ENCODE measurements at places on chromosomes 3 and 15.
A peak's percentile ranks its signal among the peaks of the same experiment; 100 is the strongest.

- DNase-seq, result peak; percentile 72
These were observed 27.1 kb downstream of the CPN2 start for GRCh38 chr3:194323785-194324735.

GRCh38 chr3:172129850-172130716, 90.7 kb downstream of the FNDC3B start:
- peak; percentile 97 for DNase-seq

GRCh38 chr3:133964547-133964946, 65.2 kb downstream of the SLCO2A1 start:
- DNase-seq, result no peak

GRCh38 chr3:85041562-85042055, 82.8 kb downstream of the CADM2 start:
- DNase-seq, result no peak

DNA sequence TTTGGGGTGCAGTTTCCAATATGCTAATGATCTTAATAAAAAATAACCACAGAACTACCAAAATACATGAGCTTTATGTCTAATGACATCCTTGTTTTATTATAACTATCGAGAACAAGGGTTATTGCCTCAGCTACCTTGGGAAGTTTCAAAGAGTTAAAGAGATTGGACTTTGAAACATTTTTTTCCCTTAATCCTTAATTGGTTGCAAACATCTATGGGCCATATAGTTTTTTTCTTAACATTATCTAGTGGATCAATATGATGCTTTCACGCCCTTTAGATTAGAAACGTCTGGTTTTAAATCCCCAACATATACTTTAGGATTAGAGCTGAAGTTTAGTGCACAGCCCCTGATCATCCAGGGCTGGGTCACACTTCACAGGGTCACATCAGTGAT, 219.2 kb upstream of the SGO1 start:
- DNase-seq, result no peak

DNA sequence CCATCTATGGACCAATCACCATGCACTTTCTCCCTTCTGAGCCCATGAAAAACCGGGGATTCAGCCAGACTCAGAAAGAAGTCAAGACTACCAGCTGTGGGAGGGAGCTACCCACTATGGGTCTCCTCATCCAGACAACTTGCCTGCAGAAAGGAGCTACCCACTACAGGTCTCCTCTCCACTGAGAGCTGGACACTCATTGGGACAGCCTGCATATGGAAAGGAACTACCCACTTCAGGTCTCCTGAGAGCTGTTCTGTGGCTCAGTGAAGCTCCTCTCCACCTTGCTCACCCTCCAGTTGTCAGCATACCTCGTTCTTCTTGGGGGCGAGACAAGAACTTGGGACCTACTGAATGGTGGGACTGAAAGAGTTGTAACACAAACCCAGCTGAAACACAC, 22.3 kb upstream of the ZBED2 start:
- DNase-seq, result no peak

DNA sequence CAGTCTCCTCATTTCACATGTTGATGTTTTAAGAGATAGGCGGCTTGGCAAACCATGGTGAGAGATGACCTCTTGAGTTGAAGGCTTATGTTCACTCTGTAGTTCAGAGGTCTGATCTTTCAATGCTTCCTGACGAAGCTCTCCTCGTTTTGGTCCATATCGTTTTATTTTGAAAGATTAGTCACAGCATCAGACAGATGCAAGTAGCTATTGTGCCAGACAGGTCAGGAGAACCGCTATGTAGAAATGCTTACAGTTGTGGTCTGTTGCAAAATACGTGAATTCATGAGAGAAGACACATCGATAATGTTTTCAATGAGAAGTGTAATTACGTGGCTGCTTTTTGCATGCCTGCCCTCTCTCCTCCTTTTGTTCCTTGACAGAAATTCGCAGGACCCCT, 47.5 kb downstream of the CHL1 start:
- DNase-seq, result no peak

DNA sequence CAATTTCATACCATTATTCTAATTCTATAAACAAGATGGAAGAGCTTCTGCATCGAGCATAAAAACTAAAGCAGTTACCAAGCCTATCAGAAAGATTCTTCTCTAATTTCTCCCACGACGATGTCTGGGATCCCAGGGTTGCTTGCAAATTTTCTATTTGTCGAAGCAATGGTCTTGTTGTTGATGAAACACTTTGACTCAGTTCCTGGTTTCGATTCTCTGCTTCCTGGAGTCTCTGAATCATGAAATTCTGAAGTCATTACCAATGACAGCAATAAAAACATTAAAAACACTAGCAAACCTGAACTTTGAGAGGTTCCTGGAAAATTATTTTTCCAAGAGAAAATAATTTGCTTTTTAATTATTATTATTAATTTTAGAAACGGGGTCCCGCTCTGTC, 18.7 kb downstream of the TMF1 start:
- DNase-seq, result peak; percentile 86

DNA sequence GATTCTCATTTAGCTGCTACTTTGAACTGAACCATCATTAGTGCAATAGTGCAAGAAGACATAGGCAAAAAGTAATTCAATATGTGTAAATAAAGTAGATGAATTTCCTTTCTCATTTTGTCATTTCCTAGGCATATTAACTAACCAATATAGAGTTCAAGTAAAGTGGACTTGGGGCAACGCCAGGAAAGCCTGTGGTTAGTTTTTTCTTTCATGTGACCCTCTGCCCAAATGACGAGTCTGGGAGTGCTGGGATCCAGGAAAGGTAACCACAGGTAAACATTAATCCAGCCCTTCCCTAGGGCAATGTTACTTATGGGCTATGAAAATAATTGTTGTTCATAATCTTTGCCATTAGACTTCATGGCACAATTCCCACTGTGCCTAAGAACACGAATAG, 181.0 kb downstream of the VPS13C start:
- DNase-seq, result no peak

DNA sequence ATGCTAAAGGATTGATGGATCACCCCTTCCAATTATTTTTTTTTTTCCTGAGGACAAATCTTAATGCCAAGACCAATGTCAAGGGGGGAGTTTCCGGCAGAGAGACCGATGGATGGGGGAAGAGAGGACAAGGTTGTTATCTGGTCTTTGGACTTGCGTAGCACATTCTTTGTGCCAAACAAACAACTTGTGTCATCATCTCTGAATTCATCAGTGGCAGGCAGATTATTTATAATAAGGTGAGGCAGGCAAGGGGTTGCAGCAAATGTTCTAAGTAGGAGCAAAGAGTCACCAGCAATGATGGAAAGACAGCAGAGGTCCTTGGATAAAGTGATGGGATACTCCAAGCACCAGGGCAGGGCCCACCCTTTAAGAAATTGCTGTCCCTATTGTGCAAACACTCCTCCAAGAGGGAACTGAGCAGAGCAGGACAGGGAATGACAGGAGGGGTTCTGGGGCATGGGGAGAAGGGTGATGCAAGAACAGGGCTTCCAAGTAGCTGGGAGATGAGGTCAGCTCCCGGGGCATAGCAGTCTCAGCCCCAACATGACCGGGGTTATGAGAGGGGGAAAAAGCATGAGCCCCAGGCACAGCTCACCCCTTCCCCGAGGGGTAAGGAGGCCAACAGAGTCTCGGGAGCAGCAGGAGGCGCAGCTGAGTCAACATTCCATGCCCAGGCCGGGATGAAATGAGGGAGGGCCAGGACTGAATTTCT, 57.4 kb downstream of the ANXA2 start:
- DNase-seq, result no peak

DNA sequence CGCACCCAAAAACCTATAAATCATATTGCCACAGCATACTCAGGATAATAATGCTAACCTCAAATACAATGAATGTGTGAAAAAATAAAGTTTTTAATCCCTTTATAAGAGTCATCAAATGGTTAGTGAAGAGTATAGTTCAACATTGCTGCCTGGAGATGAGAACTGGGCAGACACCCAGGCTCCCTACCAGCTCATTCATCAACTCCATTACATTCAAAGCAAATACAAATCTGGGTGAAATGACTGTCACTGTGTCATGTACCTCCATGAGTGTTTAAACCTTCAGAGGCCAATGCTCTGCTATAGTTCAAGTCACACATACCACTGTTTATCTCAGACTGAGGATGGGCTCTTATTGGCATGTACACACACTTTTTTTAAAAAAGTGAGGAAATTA, 167.2 kb upstream of the KCNMB2 start:
- no peak for DNase-seq

DNA sequence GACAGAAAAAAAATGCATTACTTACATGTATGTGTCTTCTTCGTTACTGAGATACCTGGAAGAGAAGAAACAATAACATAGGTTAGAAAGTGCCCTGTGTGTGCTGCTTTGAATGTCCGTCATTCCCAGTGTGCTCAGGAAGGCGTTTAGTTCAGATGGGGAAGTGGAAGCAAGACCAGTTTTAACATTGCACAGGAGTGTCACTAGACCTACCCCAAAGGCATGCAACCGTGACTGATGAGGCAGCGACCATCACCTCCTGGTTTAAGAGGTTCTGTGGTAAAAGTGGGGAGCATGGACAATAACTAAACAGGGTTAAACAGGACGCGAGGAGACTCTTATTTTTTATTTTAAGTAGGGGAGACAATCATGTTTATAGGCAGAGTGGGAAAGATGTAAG, 199.7 kb upstream of the ICE2 start:
- DNase-seq, result no peak

DNA sequence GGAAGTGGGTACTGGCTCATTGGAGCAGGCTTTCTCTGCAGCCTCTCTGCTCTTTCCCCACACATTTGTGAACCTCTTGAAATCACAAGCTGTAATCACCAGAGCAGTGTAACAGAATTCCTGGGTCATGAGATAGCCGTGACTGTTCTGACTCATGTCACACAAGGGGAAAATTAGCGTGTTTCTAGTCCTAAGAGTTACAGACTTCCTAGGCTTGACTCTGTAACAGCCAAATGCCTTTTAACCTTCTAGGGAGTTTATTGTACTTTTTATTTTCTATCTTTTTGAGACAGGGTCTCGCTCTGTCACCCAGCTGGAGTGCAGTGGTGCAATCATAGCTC, 54.7 kb upstream of the TRAK1 start:
- peak; percentile 92 for DNase-seq

DNA sequence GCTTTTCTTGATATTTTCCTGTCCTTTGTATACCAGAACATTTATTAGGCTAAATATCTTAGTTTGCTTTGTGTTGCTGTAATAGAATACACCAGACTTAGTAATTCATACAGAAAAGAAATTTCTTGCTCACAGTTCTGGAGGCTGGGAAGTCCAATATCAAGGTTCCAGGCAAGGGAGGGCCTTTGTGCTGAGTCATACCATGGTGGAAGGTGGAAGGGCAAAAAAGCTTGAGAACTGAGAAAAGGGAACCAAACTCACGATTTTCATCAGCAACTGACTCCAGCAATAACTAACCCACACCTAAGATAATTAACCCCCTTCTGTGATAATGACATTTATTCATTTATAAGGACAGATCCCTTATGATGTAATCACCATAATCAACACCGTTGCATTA, 496.9 kb upstream of the SUCLG2 start:
- DNase-seq, result no peak

DNA sequence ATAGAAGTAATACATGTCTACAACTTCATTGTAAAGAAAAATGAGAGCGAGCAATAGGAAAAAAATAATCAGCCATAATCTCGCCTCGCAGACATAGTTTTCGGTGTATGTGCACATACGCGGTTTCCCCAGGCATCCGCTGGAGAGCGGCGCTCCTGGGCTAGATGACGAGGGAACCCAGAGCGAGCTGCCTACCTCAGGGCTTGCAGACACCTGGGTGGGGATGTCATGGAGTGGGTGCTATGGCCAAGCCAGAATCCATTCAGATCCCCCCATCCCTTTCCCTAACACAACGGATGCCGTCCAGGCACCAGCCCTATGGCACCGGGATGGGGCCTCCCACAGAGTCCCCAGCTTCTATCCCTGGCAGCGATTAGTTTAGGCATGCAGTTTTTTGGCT, 4.5 kb upstream of the CFAP100 start:
- no peak for DNase-seq

DNA sequence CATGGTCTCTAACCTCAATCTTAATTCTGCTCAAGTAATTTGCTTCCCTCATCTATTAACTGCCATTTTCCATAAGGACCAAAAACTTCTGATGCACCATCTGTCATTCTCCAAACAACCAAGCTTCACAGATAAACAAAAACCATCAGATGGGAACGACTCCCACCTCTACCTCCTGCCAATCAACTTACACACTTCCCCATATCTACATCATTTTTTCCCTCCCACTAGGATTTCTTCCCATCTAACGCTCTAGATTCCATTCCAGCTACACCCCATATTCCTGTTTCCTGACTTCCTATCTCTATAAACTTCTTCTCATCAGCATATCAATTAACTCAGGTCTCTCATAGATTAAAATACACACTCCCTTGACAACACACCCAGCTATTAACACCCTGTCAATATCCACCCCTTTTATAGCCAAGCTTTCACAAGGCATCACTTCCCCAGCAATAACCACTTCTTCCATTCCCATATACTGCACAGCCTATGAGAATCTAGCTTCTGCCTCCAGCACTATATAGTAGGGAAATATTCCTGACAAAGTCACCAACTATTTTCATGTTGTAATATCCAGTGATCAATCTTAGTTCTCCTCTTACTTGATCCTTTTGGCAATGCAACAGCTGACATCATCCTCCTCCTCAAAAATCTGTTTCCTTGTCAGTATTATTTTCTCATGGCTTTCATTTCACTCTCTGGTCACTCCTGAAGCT, 39.2 kb downstream of the SNX4 start:
- peak; percentile 82 for DNase-seq

All from fibroblast of skin of right quadriceps (primary cell).